ENCODE measurements at places on chromosomes 1 and 21. TPM values are rescaled to one million over a fixed set of nuclear protein-coding genes. Genes with fewer than 3 reads are reported as not detected.
A peak's percentile ranks its signal among the peaks of the same experiment; 100 is the strongest.

KIF17 gene
- 0.06 TPM for total RNA-seq

DNA sequence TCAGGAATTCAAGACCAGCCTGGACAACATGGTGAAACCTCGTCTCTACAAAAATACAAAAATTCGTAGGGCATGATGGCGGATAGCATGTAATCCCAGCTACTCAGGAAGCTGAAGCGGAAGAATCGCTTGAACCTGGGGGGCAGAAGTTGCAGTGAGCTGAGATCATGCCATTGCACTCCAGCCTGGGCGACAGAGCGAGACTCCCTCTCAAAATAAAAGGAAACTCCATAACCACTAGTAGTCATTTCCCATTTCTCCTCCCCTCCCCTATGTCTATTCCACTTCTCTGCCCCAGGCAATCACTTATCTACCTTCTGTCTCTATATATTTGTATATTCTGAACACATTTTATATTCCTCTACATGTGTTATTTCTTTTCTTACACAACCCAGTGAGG, 4.0 kb upstream of the CEP350 start:
- no peak for DNase-seq

VCAM1 gene
- total RNA-seq: 81.5 TPM

- peak; percentile 32 for DNase-seq
These were observed at the start of gene LRRC52 for GRCh38 chr1:165543532-165544438. LRRC52 (plus strand) TSS chr1:165544000; CDS start chr1:165544297, 297 bp downstream.

Data from Daoy (cell line).